Non-pigmented ciliary epithelial cell (primary cell): ENCODE measurements at places on chromosomes 7 and 10.
A peak's percentile ranks its signal among the peaks of the same experiment; 100 is the strongest.

GRCh38 chr10:4170633-4171314 lies 385.8 kb upstream of the KLF6 start:
- no peak for DNase-seq

- DNase-seq, result no peak
These were observed 174.4 kb downstream of the ELFN1 start for GRCh38 chr7:1844336-1844950.

GRCh38 chr7:155131090-155131489 lies 61.0 kb downstream of the HTR5A start:
- no peak for DNase-seq

- DNase-seq, result no peak
These were observed 76.6 kb upstream of the DGKI start for GRCh38 chr7:137923380-137923779.

GRCh38 chr7:151119055-151119415 lies 32.8 kb downstream of the AGAP3 start:
- no peak for DNase-seq

DNA sequence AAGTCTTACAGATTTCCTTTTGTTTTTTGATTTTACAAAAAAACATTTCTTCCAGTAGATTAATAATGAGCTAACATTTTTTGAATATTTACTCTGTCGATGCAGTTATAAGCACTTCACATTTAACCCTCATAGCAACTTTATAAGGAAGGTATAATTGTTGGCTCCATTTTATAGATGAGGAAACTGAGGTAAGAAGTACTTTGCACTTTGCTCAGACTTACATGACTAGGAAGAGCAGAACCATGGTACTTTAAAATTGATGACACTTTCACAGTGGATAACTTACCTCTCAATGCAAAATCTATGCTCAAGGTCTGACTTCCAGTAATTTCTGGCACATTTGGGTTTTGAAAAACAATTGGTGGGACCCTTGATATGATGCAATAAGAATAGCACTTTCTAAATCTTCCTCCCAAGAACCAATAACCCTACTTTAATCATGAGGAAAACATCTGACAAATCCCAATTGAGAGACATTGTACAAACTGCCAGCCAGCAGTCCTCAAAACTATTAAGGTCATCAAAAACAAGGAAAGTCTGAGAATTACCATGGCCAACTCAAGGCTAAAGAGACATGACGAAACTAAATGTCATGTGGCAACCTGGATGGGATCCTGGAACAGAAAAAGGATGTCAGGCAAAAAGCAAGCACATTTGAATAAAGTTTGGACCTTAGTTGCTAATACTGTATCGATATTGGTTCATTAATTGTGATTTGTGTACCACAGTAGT lies 72.6 kb downstream of the RALA start:
- no peak for DNase-seq

DNA sequence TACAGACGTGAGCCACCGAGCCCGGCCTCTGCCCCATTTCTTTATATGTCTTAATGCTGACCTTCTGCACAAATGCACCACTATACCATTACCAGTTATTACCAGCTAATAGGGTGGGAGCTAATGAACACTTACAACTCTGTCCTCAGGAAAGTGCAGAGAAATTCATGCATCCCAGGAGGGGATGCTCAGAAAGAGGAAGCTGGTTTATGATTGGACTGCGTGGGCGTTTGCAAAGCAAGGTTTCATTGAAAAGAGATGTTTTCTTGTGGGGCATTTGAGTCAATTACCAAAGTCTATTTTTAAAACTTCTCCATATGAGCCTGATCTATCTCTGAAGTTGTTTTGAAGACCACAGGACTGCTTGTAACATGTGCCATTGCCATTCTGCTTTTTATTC lies 417.7 kb upstream of the CELF2 start:
- no peak for DNase-seq

DNA sequence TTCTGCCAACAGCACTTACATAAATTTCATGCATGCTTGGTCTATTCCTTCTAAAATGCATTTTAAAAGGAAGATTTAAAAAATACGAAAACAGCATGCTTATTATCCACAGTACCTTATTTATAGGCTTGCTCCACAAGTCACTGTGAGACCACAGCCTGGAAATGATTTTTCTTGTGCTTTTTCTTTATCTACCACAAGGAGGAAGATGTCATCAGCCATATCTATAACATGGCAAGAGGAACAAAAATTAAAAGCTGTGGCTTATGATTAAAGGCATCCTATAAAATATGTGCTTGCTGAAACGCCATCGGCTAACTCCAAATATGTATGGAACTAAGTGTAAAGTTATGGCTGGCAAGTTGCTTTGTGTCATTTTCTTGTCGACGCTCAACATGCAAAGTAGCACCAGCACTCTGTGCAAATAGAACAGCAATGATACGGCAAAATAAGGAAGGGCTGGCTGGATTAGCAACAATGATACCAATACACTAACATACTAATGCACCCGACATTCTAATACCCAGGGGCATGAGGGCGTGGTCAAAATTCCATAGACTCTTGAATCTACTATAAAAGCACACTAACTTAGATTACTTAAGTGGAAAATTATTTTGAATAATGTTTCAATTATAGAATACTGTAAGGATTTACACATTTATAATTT lies 41.2 kb upstream of the AKR1E2 start:
- no peak for DNase-seq

DNA sequence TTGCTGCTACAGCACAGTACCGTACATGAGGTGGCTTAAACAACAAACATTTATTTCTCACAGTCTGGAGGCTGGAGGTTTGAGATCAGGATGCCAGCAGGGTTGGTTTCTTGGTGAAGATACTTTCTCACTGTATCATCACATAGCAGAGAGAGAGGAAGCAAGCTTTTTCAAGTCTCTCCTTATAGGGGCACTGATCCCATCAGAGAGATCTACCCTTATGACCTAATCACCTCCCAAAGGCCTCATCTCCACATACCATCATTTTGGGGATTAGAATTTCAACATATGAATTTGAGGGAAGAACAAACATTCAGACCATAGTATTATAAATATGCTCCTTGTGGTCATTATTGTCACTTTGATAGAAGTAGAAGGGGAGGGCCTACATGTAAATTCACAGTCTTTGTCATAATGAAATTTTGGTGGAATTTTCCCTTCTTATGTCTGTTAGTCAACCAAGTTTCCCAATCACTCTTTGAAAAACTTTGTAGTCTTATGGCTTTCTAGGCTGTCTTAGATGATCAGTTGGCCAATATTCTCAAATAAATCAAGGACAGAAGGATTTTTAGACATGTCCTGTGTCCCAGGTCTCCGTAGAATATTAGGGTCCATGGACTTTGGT lies 606.2 kb downstream of the LRMDA start:
- no peak for DNase-seq

- DNase-seq, result no peak
These were observed 479.3 kb upstream of the CELF2 start for GRCh38 chr10:10538326-10538725.

GRCh38 chr10:58189269-58189668 lies 78.4 kb downstream of the IPMK start:
- DNase-seq, result peak; percentile 40

- DNase-seq, result no peak
These were observed 5.4 kb upstream of the TRPV6 start for GRCh38 chr7:142890874-142891485.

DNA sequence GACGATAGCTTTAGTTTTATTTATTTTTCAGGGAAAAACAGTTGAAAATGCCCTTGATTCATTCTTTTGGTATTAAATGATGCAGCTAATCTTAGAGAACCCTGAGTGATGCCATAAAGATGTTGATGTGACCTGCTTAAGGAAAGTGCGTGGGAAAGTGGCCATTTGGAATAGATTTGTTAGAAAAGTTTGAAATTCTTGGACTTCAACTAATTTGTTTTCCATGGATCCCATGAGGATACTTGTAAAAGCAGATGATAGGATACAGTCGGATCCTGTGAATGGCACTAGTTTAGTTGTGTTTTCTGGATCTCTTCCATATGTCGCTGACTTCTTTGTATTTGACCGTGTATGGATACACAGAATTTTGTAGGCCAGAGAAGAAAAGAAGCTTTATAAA lies 69.0 kb downstream of the SEPTIN7 start:
- DNase-seq, result no peak

- no peak for DNase-seq
These were observed 548 bp downstream of the AGAP3 start for GRCh38 chr7:151086802-151087244.

DNA sequence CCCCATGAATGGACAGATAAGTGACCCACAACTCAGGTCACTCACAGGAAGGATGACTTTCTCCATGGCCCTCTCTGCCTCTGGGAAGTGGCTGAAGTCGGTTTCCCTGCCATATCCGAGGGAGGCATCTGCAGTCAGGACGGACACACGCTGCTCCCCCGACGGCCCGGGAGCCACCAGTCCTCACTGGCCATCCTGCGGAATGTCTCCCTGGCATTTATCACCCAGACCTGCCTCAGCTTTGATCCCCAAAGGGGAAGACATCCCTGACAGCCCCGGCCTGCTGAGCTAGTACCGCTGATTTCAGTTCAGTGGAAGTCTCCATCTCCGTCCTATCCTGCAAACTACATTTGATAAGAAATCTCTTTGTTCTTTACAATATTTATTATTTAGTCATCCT lies 339.5 kb upstream of the MKI67 start:
- no peak for DNase-seq

DNA sequence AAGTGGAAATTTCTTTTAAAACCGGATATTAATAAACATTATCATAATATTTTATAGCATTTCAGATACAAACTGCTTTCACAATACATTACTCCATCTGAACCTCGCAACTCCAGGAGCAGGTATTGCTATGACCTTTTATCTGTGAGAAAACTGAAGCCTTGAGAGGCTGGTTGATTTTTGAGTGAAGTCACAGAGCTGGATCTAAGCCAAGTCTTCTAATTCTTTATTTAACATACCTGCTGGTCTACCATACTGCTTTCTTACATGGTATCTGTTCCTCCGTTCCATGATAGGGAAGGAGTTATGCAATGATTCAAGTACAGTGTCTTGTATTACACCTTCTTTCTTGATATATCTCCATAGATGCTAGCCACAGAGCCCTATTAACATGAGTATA lies 37.4 kb upstream of the ITGB8 start:
- no peak for DNase-seq

DNA sequence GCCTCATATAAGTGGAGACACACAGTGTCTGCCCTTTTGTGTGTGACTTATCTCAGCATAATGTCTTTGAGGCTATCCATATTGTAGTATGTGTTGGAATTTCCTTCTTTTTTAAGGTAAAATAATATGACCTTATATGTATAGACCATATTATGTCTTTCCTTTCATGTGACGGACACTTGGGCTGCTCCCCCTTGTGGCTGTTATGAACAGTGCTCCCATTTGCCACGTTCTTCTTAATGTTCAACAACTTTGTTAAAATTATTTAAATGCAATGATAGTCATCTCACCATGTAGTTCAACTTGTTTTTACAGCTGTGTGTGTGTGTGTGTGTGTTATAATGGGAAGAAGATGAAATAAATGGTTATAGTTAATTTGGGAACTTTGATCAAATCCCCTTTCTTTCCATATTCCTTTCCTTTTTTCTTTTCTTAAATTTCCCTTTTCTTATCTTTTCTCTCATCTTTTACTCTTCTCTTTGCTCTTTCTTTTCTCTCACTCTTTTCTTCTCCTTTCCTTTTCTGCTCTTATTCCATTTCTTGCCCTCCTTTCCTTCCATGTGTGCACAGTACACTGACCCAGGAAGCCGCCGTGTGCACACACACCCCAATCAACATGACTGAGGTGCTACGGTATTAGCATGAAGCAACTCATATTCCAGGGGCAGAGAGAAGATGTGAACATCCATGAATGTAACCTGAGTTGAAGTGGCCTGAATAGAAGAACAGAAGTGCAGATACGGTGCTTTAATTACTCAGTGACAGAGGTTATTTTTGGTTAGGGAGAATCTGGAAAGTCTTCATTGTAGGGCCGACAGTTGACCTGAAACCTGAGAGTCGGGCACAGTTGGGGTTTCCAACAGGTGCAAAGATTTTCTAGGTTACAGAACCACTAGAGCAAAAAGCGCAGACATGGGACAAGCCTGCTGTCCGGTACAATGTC lies 596.6 kb downstream of the SDK1 start:
- DNase-seq, result no peak

DNA sequence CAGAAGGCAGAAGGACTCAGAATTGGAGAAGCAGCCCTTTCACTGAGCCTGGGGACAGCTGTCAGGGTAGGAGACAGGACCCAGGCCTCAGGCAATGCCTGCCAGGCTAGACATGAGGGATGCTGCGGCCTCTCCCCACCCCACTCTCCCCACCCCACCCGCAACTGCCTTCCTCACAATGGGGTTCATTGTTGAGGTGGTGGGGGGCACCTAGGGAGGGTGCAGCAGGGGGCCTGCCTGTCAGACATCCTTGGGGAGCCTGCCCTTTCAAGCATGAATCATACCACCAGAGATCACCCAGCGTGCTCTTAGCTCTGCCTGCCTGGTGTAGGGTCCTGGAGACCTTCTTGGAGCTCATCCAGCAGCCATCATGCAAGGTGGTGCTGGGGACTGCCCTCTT lies at the start of gene C10orf62:
TSS of gene C10orf62 (plus strand) at position 243 of the 400 bp plus-strand sequence. CDS start 177 bp downstream, outside the sequence.
- DNase-seq, result no peak

GRCh38 chr10:52951824-52952223 lies 179.2 kb upstream of the MBL2 start:
- DNase-seq, result no peak

GRCh38 chr10:7501157-7501556 lies 90.3 kb upstream of the SFMBT2 start:
- DNase-seq, result no peak

DNA sequence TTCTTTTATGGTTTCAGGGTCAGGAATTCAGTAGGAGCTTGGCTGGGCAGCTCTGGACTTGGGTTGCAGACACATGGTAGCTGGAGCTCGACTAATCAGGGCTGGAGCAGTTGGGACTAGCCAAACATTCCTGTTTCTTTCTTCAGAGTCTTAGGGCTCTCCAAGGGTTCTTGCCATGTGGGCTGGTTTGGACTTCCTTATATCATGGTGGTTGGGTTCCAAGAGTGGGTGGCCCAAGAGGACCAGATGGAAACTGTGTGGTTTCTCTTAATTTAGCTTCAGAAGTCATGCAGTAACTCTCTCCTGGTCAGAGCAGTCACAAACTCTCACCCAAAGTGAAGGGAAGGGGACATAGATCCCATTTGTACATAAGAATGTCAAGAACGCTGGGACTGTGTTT lies 270.1 kb upstream of the FZD1 start:
- no peak for DNase-seq

GRCh38 chr10:24929904-24930303 lies 22.5 kb downstream of the PRTFDC1 start:
- DNase-seq, result no peak

GRCh38 chr7:149719050-149719899 lies 54.1 kb downstream of the ZNF467 start:
- DNase-seq, result peak; percentile 54
